Lung (tissue), 17 donors: ENCODE measurements at places on chromosomes 2 and 18. TPM values are rescaled to one million over a fixed set of nuclear protein-coding genes. Genes with fewer than 3 reads are reported as not detected.

- DNase-seq, result no peak
Observed at GRCh38 chr2:120287183-120288015, 34.7 kb downstream of the RALB start.

DNA sequence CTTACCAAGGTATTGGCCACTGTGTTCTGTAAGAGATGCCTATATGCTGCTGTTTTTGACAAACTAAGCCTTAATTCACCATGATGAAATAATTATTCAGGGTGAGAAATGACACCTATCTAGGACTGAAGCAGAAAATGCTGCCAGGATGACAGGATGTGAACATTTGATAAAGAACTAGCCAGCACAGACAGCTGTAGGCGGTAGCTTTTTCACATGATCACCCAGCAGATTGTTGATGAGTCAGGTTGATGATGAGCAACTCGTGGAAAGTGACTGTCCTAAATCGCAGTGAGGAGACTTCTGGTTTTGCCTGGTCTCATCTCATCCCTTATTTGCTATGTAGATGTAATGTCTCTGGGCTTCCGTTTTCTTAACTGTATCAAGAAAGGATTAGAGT is 144.1 kb downstream of the PRPF40A start:
- DNase-seq, result no peak

DNA sequence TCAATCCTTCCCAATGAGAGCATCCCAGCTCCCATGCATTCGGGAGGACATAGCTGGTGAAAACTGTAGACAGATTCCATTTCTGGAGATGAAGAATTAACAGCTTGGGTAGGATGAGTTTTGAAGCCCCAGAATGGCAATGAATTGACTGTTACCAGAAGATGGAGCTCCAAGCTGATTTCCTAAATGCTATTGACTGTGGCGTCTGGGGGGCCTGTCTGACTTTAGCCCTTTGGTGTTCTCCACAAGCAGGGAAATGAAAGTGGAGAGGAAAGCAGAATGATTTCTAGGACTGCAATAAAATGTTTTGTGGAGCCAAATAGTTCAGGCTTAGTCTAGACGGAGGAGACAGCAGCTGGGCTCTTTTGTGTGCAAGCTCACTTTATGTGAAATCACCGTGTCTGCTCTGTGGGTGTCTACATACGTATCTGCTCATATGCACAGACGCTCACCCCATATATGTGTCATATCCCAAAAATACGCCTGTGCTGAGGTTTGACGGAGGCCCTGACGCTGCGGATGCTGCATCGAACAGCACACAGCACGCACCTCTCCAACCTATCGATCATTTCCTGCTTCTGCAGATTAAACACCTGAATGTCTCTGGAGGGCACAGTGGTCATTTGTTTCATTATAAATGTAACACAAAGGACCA is 166.4 kb upstream of the PXDN start:
- peak; percentile 71 for DNase-seq

GRCh38 chr2:10223471-10223870 is 79.2 kb upstream of the HPCAL1 start:
- no peak for DNase-seq

DNA sequence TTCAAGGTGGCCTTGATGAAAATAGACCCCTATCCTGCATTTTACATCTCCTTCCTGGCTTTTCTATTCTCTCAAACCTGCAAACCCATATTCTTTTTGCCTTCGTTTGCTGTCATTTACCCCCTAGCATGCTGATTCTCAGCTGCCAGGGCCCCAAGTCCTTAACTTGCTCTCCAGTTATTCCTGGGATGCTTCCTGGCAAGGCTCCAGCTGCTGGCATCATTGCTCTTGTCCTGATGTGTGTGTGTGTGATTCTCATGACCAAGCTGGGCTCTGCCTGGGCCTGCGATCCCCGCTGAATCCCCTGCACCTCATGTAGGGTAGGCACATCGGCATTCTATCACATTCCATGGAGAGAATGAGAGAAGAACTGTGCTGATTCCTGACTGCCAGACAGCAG is 11.9 kb downstream of the NPAS2 start:
- DNase-seq, result no peak

GRCh38 chr2:26076001-26076587 is 42.2 kb downstream of the RAB10 start:
- no peak for DNase-seq

DNA sequence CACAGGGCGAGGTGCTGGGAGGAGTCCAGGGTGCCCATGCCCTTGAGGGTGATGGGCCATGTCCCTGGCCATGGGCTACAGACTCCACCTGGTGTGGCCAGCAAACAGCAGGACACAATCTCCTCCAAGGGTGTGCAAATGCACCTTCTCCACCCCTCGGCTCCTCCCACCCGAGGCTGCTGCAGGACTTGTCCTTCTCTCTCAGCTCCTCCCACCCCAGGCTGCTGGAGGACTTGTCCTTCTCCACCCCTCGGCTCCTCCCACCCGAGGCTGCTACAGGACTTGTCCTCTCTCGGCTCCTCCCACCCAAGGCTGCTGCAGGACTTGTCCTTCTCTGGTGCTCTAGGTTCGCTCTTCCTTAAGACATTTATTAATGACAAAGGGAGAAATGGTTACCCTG is 57.3 kb upstream of the SNTG2 start:
- DNase-seq, result no peak

GRCh38 chr18:42474577-42474976 is 519.5 kb downstream of the PIK3C3 start:
- peak; percentile 12 for DNase-seq

DNA sequence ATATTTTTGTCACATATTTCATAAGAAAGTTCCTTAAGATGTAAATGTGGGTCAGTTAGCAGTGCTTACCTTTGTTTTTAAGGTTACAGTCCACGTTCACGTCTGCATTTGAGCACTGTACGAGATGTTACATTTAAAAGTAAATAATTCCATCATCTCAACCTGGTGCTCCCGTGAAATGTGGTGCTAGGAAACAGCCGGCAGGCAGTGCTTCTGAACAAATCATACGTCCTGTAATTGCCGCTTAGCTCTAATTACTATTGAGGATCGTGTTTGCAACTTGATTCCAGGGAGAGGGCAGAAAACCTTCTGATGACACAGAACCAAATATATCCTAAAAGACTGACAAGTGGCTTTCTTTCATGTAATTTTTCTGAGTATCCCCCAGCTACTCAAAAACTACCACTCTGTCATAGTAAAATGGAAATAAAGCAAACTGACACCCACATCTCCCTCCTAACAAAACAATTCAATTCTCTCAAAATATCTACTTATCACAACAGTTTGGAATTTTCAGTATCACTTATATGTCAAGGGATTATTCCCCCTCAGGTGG is 297.8 kb upstream of the SESTD1 start:
- no peak for DNase-seq

- DNase-seq, result peak; percentile 94
Observed at GRCh38 chr2:216690853-216691741, 4.3 kb downstream of the IGFBP5 start.

- no peak for DNase-seq
Observed at GRCh38 chr2:216130346-216130971, 21.3 kb downstream of the XRCC5 start.

DNA sequence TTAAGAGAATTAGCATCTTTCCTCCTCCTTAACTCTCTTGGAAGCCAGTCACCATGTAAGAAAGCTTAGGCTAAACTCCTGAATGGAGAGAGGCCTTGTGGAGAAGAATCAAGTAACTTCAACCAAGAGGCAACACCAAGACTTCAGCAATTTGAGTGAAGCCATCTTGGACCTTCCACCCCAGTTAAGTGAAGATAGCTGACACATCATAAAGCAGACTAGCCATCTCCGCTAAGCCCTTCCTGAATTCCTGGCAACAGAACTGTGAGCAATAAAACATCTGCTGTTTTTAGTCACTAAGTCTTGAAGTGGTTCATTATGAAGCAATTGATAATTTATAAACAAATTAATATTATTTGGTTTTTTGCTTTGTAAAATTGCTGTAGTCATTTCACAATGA is 1.5 kb upstream of the ZNF397 start:
- DNase-seq, result peak; percentile 27

DNA sequence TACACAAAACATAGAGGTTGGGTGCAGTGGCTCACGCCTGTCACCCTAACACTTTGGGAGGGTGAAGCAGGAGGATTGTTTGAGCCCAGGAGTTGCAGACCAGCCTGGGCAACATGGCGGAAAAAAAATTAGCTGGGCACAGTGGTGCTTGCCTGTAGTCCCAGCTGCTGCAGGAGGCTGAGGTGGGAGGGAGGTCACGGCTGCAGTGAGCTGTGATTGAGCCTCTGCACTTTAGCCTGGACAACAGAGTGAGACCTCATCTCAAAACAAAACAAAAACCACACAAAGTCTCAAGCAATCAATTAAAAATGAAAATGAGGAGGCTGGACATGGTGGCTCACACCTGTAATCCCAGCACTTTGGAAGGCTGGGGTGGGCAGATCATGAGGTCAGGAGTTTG is 4.9 kb downstream of the NOP58 start:
- no peak for DNase-seq

GRCh38 chr2:242031481-242032019 is 162.0 kb downstream of the RTP5 start:
- no peak for DNase-seq

DNA sequence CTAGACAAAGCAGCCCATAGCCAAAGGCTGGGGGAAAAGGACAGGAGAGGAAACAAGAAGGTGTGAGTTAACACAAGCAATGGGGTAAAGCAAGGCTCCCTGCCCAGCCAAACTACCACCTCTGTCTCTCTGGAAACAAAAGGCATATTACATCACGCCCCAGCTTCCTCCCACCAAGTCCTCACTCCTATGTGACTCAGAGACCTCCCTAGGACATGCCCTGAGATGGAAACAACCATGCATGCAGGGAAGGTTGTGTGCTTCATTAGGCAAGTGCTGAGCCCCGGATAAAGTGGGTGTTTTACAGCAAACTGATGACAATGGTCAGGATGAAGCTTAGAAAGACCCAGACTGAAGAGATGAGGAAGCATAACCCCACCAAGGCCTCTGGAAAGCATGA is 9.0 kb upstream of the ATRAID start:
- DNase-seq, result no peak

GRCh38 chr2:110677530-110678456 is at the start of gene BUB1:
TSS of gene BUB1 (minus strand) at chr2:110678063. CDS start at chr2:110677995, 68 bp downstream.
- peak; percentile 99 for DNase-seq

GRCh38 chr18:6509417-6509816 is 94.7 kb upstream of the L3MBTL4 start:
- peak; percentile 23 for DNase-seq

GRCh38 chr2:239910851-239911640 is 114.1 kb downstream of the NDUFA10 start:
- peak; percentile 29 for DNase-seq

DNA sequence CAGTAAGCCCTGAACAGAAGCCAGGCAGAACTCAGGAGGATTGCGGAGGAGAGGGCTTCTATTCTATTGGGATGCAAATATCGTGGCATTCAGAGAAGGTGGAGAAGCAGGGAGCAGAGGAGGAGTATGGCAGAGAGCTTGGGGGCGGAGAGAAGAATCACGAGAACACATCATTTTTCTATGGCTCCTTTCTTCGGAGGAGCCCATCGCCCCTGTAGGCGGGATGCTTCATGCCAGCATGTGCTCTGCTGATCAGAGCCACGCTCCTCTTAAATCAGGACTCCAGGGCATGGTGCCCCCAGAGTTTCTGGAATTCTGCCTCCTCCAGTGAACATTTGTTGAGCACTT is 71.1 kb downstream of the CIB4 start:
- DNase-seq, result peak; percentile 0

- peak; percentile 93 for DNase-seq
Observed at GRCh38 chr18:55322178-55322735, 265.7 kb downstream of the TCF4 start.

DNA sequence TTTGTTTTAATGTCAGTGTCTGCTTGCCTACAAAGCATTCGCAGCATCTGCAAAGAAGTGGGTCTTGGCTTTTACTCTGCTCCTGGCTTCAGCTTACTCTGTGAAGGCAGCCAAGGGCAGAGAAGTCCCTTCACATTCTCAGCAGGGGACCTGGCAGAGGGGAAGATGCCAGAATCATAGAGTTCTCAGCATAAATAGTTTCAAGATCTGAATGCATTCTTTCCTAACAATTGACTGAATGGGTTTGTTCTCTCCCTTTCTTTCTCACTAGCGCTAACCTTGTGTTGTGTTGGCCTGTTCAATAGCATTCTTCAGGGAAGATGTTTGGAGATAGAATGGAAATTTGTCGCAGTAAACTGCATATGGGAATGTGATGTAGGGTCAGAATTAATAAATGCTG is 106.9 kb downstream of the FARSB start:
- DNase-seq, result peak; percentile 60

GRCh38 chr2:69735686-69736085 is 6.2 kb upstream of the ANXA4 start:
- DNase-seq, result no peak

DNA sequence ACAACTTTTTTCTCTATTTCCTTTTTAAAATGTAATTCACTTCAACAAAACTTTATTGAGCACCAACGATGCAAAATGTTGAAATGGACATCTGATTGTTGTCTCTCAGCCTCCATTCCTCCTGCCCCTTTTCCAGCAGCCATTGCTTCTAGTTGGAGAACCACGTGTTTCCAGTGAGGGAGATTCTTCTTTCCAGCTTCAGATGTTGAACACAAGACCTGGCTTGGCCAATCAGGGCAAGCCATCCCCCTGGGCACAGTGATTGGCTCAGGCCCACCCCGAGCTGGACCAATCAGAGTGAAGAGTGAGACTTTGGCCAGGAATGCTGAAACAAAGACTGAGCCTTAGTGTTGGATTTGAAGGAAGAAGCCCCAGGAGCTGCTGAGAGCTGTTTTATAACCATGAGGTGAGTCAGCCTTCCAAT is 59.0 kb downstream of the E2F6 start:
- peak; percentile 67 for DNase-seq

GRCh38 chr2:129777146-129777545 is 202.3 kb upstream of the RAB6C start:
- no peak for DNase-seq

Gene CFAP65
- 5.8 TPM for polyA plus RNA-seq

Gene FAM210A
- polyA plus RNA-seq, result 4.2 TPM

Gene POTEJ
- not detected for polyA plus RNA-seq

Gene SERPINB5
- polyA plus RNA-seq, result 0.77 TPM

Gene ABCG5
- not detected for polyA plus RNA-seq

Gene GREB1
- 0.23 TPM for polyA plus RNA-seq

Gene ITGB6
- 35.1 TPM for polyA plus RNA-seq

Gene ST6GAL2
- 0.02 TPM for polyA plus RNA-seq

Gene WDR43
- polyA plus RNA-seq, result 8.2 TPM

Gene FAM110C
- 2.8 TPM for polyA plus RNA-seq

Gene GCKR
- 0.28 TPM for polyA plus RNA-seq
